T-helper 2 cell (primary cell): ENCODE measurements at places on chromosomes 1 and 21.
A peak's percentile ranks its signal among the peaks of the same experiment; 100 is the strongest.

DNA sequence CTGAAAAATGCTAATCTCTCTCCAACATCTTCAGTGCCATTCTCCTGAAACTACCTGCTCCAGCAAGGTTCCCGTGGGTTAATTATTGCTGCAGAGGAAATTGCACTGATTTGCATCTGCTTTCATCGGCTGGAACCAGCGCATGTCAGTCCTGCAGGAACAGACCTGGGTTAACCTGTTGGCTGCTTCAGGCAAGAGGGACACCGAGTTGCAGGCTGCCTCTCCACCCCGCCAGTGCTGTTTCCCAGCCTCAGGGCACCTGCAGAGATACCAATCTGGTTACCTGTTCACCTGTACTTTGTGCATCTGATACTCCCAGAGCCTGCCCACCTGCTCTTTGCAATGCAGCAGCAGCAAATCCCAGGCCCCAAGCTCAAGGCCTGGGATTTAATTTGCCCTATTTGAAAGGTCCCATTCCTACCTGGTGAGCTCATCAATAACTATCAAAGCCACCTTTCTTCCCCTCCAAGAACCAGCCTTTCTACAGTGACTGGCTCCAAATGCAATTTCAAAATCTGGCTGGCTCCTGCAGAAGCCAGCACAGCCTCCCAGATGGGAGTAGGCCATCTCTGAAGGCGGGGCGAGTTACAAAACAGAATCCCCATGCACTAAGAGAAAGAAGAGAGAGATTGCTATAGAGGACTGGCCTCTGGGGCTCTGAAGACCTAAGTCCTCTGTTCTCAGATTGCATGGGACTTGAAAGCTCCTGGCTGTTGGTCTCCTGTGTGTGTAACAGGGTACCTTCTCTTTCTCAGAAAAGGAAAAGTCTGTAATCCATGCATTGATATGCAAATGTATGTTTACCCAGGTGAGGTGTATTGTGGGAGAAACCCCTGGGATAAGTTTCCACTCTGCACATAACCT, 67.8 kb downstream of the TOMM20 start:
- DNase-seq, result no peak

GRCh38 chr1:216044538-216044937, 378.7 kb downstream of the USH2A start:
- DNase-seq, result no peak

DNA sequence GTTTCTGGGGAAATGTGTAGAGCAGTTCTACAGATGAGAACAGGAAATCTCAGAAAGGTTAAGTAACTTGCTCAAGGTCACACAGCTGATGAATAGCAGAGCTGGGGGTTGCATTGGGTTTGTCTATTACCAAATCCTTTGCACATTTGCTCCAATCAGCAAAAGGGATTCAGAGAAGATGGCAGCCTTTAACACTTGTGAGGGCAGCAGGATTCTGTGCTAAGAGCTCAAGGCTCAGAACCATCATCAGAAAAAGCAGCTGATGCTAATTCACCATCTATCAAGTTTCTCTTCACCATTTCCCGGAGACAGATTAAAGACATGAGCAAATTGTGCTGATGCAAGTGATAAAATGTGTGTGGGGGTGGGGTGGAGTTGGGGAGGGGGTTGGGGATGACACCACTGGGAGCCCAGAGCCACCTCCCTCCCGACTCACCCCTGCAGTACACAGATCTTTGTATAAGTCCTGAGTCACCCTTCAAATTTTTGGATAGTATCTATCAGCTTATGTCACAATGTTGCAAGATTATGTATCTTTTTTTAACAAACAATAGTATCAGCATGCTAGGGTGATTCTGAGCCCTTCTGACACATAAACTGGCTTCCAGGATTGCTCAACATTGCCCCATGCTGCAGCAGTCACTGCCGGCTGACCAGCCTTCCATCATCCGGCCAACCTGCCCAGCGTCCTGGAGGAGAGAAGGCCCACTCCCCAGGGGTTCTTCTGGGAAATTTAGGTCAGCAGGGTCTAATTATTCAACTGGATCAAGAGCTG, 2.8 kb upstream of the SPSB1 start:
- DNase-seq, result no peak

DNA sequence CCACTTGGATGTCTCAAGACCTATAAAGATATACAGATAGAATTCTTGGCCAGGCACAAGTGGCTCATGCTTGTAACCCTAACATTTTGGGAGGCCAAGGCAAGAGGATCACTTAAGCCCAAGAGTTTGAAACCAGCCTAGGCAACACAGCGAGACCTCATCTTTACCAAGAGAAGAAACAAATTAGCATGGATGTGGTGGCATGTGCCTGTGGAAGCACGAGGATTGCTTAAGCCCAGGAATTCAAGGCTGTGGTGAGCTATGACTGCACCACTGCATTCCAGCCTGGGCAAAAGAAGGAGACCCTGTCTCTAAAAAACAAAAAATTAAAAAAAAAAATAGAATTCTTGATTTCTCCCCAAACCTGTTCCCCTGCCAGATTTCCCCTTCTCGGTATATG, 8.3 kb downstream of the ASAP3 start:
- no peak for DNase-seq

- peak; percentile 59 for DNase-seq
Observed at GRCh38 chr1:181479137-181479745, 4.1 kb upstream of the CACNA1E start.

- DNase-seq, result no peak
Observed at GRCh38 chr1:200376528-200376927, 33.3 kb downstream of the ZNF281 start.

GRCh38 chr1:46619656-46620258, 3.1 kb upstream of the MOB3C start:
- DNase-seq, result no peak
